ENCODE measurements at places on chromosomes 7 and 10.

DNA sequence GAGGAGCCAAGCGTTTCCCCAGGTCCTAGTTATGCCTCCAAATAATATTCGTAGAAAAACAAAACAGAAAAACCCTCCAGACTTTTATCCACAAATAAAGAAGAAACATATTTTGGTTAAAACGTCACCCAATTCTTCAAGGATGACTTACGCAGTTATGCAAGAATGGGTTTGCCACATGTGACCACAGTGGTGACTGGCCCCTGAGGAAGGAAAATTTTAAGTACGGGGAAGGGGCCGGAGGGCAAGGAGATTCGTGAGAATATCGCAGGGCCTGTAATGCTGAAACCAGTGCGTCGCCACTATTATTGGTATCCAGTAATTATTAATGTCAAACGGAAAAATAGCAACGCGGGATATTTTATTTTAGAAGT is 537 bp upstream of the MRPS24 start:
- DNase-seq = peak; percentile 98

DNA sequence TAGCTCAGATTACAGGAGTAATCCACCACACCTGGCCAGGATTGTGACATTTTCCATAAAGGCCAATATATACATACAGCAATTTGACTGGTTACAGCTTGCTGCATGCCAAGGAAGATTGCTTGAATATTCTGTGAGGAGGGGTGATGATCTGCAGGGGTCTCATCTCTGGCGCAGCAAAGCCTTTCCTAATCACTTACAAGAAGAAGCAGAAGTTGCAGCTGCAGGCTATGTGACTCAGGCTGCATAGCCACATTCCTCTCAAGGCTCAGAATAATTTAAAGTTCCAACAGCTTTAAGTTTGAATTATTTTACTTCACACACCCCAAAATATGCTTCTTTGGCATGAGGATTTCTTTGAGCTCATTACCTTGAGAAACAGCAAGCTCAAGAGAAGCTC is 11.4 kb upstream of the RASGEF1A start:
- DNase-seq = peak; percentile 7

- DNase-seq = no peak
Observed at GRCh38 chr7:145360511-145361100, 524.8 kb upstream of the TPK1 start.

DNA sequence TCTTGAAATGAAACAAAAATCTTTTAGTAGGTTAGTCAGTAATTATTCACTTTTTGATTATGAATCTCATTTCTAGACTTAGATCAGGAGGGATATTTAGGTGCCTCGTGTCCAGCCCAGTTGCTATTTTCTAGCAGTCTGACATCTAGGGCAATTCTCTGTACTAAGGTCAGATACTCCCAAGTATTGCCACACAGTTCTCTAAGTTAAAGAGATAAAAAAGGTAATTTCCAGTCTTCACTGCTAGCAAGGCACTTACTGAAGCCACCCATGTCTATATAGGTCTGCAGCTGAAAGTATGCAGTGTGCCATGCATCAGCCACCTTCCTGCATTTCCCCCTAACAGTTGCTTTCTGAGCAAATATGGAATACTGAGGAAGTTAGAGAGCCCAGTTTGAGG is 83.4 kb downstream of the PON1 start:
- no peak for DNase-seq

- DNase-seq = peak; percentile 96
Observed at GRCh38 chr7:106848851-106849442, 16.1 kb upstream of the PIK3CG start.

DNA sequence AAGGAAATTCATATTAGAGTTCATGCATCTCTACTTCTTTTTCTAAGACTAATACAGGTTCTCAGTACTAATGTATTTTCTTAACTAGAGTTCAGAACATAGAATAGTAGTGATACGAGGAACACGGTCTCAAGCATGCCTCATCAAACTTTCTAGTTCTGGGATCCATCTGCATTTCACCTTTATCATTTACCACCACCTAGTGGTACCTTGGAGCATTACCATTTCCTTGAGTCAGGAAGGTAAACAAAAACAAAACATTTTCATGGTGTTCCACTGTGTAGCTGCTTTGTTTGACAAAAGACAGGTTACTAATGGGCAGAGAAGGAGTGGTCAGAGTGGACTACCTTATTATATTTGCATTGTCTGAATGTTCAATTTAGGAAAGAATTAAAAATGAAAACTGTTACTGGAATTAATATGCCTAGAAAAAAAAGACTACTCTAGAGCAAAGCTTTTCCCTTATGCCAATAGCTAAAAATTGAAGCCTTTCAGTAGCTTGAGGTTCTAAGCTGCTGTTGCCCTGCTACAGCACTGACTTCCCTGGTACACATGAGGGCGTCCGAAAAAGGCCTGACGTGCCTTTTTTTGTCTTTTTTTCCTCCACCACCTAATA is 44.5 kb downstream of the STARD3NL start:
- DNase-seq = peak; percentile 59

- no peak for DNase-seq
Observed at GRCh38 chr7:120337308-120337907, 64.4 kb downstream of the KCND2 start.

- DNase-seq = no peak
Observed at GRCh38 chr7:83130623-83131545, 31.8 kb downstream of the PCLO start.

DNA sequence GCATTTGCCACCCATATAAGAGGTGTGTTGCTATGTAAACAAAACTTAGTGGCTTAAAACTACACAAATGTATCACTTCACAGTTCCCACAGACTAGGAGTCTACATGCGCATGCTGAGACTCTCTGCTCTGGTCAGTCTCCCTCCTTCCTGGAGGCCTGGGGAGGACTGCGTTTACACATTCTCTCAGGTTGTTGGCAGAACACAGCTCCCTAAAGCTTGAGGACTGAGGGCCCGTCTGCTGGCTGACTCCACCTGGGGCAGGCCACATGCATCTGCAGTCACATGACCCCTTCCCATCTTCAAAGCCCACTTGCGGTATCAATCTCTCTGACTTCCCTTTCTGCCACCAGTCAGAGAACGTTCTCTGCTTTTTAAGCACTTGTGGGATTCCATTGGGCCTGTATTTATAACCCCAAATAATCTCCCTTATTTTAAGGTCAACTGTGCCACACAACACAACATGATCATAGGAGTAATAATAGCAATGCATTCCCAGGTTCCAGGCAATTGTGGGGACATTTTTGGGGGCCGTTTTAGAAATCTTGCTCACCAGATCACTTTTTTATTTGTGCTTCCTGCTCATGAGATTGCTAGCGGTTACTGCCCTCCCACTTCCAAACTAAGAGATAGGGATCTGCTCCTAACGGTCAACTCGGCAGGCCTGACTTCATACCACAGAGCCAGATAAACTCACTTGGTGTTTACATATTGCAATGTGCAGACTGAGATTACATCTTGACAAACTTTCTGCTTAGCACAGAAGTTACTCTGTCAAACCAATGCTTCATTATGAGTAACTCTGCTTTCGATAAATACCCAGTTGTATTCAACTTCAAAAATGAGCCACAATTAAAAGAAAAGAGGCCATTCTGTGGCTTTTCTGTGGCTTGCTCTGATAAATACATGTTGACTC is 96.3 kb downstream of the ALOX5 start:
- DNase-seq = peak; percentile 80

DNA sequence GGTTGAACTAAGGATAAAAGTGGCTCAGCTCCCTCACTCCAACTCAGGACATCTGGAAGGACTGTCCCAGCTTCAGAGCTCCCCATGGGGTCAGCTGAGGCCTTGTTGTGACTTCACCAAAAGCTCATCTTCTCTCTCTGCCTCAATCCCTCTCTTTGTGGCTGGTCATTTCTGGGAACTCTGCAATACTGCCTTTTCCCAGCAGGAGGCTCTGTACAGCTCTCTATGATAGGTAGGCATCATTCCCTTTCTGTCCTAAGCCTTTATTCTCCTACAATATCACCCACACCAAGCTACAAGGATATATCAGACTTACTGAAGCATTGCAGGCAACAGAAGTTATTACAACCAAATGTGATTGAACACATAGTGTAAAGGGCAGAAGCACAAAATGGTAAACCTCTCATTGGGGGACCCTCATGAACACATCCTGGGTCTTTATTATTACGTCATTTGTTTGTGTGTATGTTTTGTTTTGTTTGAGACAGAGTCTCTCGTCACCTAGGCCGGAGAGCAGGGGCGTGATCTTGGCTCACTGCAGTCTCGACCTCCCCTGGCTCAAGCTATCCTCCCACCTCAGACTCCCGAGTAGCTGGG is 36.7 kb upstream of the PRPS1L1 start:
- peak; percentile 30 for DNase-seq

DNA sequence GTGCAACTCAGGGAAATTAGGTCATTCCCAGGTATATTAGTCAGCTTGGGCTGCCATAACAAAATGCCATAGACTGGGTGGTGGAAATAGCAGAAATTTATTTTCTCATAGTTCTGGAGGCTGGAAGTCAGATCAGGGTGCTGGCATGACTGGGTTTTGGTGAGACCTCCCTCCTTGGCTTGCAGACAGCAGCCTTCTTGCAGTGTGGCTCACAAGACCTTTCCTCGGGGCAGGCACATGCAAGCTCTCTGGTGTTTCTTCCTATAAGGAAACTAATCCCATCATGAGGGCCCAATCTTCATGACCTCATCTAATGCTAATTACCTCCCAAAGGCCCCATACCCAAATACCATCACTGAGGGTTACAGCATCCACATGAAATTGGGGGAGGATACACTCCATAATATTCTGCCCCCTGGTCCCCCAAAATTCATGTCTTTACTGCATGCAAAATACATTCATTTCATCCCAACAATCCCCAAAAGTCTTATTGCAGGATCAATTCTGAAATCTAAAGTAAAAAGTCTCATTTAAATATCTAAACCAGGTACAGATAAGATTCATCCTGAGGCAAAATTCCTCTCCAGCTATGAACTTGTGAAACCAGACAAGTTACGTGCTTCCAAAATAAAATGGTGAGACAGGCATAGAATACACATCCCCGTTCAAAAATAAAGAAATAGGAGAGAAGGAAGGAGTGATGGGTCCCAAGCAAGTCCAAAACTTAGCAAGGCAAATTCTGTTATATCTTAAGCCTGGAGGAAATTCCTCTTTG is 17.4 kb upstream of the CBLL1 start:
- DNase-seq = peak; percentile 13

- DNase-seq = peak; percentile 80
Observed at GRCh38 chr10:48439031-48439430, 132.6 kb downstream of the MAPK8 start.

Measured in EH (cell line).